ENCODE measurements at places on chromosomes 13 and 19. TPM values are rescaled to one million over a fixed set of nuclear protein-coding genes. Genes with fewer than 3 reads are reported as not detected.

DNA sequence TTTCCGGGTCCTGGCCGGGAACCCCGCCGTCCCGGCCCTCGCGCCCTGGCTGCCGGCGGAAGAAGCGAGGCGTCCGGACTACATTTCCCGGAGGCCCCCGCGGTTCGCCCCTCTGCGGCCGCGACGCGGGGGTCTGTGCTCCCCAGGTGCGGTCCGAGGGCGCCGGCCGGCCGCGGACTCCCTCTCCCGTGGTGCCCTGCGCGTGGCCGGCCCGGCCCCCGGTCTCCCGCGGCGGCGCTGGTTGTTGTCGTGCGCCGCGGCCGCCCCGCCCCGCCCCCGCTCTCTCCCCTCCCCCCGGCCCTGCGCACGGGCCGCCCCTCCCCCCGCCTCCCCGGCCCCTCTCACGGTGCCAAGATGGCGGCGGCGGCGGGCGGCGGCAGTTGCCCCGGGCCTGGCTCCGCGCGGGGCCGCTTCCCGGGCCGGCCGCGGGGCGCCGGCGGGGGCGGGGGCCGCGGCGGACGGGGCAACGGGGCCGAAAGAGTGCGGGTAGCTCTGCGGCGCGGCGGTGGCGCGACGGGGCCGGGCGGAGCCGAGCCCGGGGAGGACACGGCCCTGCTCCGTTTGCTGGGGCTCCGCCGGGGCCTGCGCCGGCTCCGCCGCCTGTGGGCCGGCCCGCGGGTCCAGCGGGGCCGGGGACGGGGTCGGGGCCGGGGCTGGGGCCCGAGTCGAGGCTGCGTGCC lies at the start of gene KMT2B:
Gene KMT2B, plus strand, starts transcription at position 339 of the 680 bp plus-strand sequence. Its CDS starts 16 bp downstream, at position 355.
- no peak for DNase-seq

CLDN10 gene
- not detected for total RNA-seq

ZNF808 gene
- 23.6 TPM for total RNA-seq

DNA sequence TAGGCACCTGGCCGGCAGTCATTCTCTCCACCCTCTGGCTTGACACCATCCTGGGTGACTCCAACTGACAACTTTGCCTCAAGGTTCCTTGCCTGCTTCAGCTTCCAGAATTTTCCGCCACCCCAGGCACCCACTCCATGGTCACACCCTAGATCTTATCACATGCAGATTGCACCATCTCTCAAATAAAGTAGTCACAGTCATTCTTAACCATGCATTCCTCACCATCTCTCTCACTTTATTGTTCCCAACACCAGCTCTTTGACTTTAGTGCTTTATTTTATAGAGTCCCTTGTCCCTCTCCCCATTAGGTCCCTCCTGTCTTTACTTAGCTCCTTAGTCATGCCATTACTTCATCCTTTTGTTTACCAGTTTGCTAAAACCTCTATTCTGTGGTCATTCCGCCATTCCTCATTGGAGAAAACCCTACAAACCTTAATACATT lies 351.7 kb downstream of the SPRY2 start:
- DNase-seq = peak; percentile 37

DNA sequence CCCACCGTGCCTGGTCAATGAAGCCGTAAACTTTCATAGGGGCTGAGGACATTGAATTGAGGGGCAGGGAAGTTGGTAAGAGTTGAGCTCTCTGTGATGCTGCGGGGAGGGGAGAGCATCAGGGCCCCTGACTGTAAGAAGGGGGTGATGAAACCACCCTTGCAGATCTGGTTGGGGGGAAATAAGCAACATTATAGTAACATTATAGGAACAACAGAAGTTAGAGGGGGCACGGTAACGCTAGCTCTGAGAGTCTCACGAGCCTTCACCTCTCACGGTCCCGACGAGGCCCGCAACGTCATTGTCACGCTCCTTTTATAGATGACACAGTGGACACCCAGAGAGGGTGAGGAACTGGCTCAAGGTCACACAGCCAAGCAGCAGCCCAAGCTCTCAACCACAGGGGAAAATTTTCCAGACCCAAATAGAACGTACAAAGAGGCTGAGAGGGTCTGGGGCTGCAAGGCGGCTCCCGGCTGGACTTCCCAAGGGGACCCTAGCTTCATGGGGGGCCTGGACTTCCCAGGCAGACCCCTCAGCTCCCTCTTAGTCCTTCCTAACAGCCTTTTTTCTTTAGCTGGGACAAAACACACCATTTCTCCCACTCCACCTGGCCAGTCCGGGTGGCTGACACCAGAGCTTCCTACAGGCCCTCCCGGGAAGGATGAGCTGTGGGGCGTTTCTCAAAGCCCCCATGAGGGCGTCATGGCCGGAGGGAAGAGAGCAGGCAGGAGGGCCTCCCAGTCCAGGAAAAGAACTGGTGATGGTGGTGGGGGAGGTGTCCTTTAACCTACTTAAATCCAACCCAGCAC lies 4.1 kb downstream of the TLE5 start:
- no peak for DNase-seq

MATK gene
- total RNA-seq = not detected

ADGRE3 gene
- total RNA-seq = not detected

SRRM5 gene
- not detected for total RNA-seq

DNA sequence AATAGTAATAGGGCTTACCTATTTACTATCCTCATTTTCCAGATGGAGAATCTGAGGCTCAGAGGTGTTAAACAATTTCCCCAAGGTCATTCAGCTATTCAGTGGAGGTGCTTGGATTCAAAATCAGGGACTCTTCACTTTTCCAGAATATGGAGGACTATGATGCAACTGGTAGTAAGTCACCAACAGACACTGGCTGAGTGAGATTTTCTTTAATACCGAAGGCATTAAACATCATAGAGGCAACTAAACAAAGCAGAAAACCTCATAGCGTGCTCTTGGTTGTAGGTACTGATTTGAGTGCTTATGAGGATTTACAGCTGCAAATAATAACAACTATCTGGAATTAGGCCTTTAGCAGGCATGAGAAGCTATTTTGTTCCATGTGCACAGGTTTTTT lies 134.4 kb downstream of the DLEU7 start:
- no peak for DNase-seq

ZNF383 gene
- 16.7 TPM for total RNA-seq

DNA sequence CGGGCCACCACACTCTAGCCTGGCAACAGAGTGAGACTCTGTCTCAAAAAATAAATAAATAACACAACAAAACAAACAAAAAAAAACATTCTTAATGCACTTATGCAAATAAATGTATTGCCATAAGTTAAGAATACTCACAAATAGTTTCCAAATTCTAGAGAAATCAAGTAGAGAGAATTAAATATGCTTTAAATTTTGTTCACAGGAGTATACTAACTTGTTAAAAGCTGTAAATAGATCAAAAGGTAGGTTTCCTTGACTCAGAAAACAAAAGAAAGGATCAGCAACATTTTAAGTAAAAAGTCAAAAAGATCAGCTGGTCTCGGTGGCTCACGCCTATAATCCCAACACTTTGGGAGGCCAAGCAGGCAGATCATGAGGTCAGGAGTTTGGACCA lies 50.5 kb upstream of the ZNF429 start:
- DNase-seq = no peak

DNA sequence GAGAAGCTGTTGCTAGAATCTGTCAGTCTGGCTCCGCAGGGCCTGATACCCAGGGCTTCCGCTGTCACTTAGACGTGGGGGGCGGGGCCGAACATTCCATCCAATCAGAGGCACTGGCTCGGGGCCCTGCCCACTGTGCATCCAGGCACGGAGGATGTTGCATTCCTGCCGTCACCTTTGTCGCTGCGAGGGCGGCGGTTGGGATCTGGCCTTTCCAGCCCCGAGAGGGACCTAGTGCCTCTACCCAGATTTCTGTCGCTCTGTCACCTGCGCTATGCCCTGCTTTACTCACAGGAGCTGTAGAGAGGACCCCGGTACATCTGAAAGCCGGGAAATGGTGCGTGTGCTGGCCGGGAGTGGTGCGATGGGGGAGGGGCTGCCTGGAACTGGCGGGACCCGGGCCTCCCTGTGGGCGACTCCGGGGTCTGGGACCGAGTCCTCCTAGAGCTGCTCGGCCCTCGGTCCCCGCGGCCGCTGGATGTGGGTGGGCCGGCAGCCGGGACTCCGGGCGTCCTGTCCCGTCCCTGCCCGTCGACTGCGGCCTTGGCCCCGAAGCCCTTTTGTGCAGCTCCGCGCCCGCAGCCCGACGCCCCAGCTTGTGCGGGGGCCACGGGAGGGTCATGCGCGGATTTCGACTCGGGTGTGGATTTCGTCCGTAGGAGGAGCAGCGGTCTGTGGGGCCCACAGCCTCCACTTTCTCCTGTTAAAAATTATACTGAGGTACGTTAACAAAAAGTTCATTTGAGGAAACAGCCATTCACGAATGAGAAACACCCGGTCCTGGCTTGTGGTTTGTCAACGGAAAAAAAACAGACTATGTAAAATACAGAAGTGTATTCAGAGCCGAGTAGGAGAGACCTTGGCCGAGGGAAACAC lies at the start of gene ZNF439:
Gene ZNF439, plus strand, starts transcription at position 133 of the 876 bp plus-strand sequence. Its CDS starts 142 bp downstream, at position 275.
- DNase-seq = peak; percentile 43

SYNGR4 gene
- not detected for total RNA-seq

- peak; percentile 57 for DNase-seq
These were observed 46.5 kb downstream of the UTP14C start for GRCh38 chr13:52070929-52071523.

OR7C1 gene
- not detected for total RNA-seq

- no peak for DNase-seq
These were observed 245.6 kb downstream of the DCT start for GRCh38 chr13:94233837-94234236.

LYPD4 gene
- not detected for total RNA-seq

GRCh38 chr13:79062291-79062690 lies 343.8 kb downstream of the RBM26 start:
- DNase-seq = no peak

ZNF296 gene
- total RNA-seq = not detected

GRCh38 chr19:46983097-46983496 lies 36.5 kb upstream of the NPAS1 start:
- no peak for DNase-seq

SPRED3 gene
- total RNA-seq = 9.7 TPM

- no peak for DNase-seq
These were observed 25.1 kb downstream of the LNX2 start for GRCh38 chr13:27595055-27595811.

GRCh38 chr19:1000591-1001537 lies 645 bp downstream of the GRIN3B start:
- no peak for DNase-seq

PRX gene
- 10.2 TPM for total RNA-seq

LRRC25 gene
- not detected for total RNA-seq

GRCh38 chr13:95117092-95117491 lies 184.2 kb downstream of the ABCC4 start:
- DNase-seq = no peak

- DNase-seq = no peak
These were observed 10.0 kb upstream of the IZUMO2 start for GRCh38 chr19:50173127-50173526.

- DNase-seq = no peak
These were observed 2194.8 kb downstream of the PCDH9 start for GRCh38 chr13:65035302-65035701.

- no peak for DNase-seq
These were observed 17.6 kb downstream of the PBX4 start for GRCh38 chr19:19600793-19601330.

GRCh38 chr19:51521781-51522180 lies 9.7 kb downstream of the SIGLEC6 start:
- DNase-seq = no peak

FAM32A gene
- 89.1 TPM for total RNA-seq

DNA sequence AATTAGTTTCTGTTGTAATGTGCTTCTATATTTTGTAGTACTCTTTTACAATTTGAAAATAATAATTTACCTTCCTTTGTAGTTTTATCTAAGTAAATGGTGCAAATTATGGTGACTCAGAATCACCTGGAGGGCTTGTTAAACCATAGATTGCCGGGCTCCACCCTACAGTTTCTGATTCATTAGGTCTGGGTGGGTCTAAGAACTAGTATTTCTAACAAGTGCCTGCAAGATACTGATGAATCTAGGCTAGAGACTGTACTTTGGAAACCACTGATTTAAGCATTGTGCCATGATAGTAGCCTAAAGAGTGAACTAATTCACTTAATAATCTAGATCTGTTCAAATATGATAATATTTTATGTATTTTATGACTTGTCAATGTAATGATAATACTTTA lies 437.4 kb upstream of the SPRY2 start:
- no peak for DNase-seq

MAST1 gene
- under 0.01 TPM for total RNA-seq

- peak; percentile 56 for DNase-seq
These were observed 24.7 kb downstream of the URI1 start for GRCh38 chr19:29966588-29967249.

- no peak for DNase-seq
These were observed 219.4 kb downstream of the KLF5 start for GRCh38 chr13:73278186-73278585.

DNA sequence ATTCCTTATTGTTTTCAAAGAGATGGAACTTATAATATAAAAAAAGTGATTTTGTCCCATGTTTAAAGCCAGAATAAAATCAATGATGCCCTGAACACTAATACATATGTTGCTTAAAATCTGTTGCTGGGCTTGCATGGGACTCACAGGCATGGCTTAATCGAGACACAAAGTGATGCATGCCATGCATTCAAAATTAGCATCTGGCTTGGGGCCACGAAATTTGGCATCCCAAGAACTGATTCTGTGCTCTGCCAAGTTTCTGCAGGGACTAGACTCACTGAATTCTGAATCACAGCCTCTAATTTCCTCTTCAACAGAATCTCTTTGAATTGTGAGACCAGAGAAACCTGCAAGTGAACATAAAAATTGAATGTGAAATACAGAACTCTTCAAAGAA lies 109.2 kb downstream of the PCDH17 start:
- DNase-seq = no peak

- no peak for DNase-seq
These were observed 1472.6 kb downstream of the UQCRFS1 start for GRCh38 chr19:27740396-27740795.

All from fibroblast of the aortic adventitia (primary cell).